ENCODE measurements at places on chromosomes 12 and 14.

GRCh38 chr14:65731933-65732506, 319.5 kb downstream of the FUT8 start:
- no peak for DNase-seq

GRCh38 chr12:121524196-121524916, 56.5 kb downstream of the KDM2B start:
- DNase-seq: peak; percentile 16

DNA sequence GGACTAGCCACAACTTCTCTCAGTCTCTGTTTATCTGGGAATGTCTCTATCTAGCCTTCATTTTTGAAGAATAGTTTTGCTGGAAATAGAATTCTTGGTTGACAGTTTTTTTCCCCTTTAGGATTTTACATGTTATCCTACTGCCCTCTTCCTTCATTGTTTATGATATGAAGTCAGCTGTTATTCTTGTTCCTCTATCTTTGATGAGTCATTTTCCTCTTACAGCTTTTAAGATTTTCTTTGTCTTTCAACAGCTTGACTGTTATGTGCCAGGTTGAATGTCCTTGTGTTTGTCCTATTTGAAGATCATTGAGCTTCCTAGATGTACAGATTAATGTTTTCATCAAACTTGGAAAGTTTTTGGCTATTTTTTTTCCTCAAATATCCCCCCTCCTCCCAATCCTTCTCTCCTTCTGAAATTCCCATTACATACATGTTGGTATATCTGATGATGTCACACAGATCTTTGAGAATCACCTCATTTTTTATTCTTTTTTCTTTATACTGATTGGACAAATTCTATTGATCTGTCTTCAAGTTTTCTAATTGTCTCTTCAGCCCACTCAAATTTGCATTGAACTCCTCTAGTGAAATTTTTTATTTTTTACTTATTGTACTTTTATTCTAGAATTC, 4.5 kb upstream of the GOLGA5 start:
- no peak for DNase-seq

- DNase-seq: no peak
These were observed 465 bp upstream of the FGD4 start for GRCh38 chr12:32398816-32399369.

DNA sequence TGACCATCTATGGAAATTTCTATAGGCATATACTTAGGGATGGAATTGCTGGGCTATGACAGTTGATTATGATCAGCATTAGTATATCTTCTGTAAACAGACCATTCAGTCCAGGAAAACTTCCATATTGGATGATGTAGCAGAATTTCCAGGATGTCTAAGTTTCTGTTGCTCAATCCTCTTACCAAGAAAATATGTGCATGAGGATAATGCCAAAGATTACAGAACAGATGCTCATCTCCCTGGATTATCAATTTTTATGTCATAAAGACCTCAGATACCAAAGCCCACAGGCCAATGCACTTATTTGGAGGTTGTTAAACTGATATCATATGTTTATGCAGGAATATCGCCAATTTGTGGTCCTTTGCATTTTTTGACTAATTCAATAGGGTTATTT, 354.4 kb upstream of the FLRT2 start:
- no peak for DNase-seq

DNA sequence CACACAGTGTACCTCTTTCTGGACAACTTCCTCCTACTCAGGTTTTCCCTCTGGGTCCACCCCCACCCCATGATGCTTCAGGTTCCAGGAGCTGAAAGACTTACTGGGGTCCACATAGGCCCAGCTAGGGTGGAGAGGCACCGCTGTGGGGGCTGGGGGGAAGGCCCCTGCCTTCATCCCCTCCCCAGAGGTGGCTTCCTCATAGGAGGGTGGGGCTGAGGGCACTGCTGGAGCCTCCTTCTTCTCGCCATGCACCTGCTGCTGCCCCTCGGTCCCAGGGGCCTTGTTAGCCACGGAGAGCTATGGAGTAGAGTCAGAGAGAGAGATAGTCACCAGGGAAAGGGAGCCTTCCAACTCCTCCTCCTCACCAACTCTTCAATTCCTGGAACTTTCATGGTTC, 2.7 kb downstream of the FAIM2 start:
- DNase-seq: no peak

- peak; percentile 36 for DNase-seq
These were observed 46.9 kb downstream of the CYP46A1 start for GRCh38 chr14:99730876-99731546.

- no peak for DNase-seq
These were observed 27.4 kb upstream of the TMCC3 start for GRCh38 chr12:94677778-94678177.

DNA sequence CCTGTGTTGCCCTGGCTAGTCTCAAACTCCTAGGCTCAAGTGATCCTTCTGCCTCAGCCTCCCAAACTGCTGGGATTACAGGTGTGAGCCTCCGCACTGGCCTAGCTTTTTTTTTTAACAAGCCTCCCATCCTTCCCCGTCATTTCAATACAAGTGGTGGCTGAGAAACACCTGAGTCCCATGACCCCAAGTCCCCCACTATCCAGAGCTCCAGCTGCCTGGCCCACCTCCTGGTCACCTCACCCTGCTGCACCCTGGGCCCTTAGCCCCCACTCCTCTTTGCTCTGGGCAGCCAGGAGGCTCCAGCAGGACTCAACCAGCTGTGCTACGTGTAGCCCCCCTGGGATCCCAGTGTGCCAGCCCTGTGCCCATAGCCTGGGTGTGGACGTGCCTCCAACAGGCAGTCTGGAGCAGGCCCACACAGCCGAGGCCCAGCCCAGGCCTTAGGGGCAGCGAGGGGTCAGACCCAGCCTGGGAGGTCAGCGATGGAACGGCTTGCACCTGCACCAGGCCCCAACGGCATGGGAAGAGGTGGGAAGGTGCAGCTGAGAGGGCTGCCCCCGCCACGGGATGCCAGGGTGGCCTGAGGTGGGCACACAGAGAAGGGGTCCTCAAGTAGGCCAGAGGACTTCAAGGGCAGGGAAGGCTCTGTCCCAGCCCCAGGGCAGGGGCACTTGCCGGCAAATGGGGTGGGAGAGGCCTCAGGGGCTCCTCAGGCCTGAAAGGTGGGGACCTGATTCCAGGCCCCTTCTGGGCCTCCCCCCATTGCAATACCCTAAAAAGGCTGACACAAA, 6.5 kb downstream of the AHNAK2 start:
- DNase-seq: peak; percentile 35

- DNase-seq: no peak
These were observed 85.3 kb downstream of the SLC25A47 start for GRCh38 chr14:100408350-100409002.

DNA sequence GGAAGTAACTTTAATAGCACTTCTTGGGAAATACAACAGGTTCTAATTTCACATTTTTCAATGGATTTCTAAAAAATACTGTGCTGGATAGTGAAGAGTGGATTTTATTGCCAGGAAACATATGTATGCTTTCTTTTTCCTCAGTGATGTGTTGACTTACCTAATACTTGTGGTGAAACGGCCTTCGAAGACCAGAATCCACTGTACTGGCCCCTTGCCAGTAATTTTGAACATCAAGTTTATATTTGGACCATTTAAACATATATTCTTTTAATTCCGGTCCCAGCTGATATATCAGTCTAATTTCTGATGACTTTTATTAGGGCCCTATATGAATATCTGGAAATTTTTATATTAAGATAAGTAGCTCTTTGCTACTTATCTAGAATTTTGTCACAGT, 1.8 kb downstream of the MSRB3 start:
- no peak for DNase-seq
